Activated naive CD8-positive, alpha-beta T cell treated with anti-CD3 and anti-CD28 coated beads for 36 hours (primary cell): ENCODE measurements at places on chromosomes 11 and 22.
A peak's percentile ranks its signal among the peaks of the same experiment; 100 is the strongest.

- DNase-seq = peak; percentile 8
Measured at GRCh38 chr22:32473388-32473952, 1.1 kb upstream of the FBXO7 start.

DNA sequence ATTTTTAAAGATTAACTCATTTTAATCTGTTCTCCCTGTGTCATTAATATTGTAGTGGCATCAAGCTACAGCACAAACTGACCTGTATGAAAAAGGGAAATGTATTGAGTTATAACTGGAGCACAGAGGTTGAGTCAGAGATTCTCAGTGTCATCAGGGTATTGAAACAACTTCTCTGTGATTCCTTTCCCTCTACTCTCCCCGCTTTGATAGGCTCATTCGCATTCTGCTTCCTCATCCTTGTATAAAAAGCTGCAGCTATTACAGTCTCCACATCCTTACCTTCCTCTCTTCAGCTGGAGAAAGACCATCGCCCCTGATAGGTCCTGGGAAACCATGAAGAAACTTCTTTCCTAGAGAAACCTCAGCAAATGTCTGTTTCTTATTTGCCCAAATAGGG, 90.0 kb downstream of the BDNF start:
- no peak for DNase-seq

- DNase-seq = no peak
Measured at GRCh38 chr11:34037016-34037415, 14.5 kb upstream of the CAPRIN1 start.

DNA sequence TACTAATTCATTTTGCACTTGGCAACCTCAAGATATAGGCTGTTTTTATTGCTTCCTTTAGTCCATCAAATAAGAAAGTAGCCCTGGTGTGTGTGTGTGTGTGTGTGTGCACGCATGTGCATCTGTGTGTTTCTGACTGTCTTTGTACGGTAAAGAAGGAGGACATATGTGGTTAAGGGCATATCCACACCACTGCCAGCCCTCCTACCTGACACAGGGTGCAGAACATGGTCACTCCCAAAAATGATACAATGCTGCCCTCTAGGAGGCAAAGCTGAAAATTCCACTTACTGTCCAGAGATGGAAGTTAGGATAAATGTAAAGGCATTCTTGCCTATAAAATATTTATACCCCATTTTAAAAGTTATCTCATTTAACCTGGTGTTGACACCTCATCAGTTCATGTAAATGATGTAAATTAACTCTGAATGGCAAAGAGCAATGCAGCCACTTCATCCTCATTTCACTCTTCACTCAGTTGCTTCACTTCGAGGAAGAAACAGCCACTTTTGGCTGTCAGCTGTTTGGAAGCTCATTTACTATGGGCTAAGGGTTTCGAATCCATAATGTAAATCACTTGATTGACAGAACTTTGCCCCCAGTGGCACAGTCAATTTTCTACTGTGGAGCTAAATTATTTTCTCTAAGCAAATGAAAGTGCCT, 83.1 kb upstream of the MTNR1B start:
- peak; percentile 13 for DNase-seq

DNA sequence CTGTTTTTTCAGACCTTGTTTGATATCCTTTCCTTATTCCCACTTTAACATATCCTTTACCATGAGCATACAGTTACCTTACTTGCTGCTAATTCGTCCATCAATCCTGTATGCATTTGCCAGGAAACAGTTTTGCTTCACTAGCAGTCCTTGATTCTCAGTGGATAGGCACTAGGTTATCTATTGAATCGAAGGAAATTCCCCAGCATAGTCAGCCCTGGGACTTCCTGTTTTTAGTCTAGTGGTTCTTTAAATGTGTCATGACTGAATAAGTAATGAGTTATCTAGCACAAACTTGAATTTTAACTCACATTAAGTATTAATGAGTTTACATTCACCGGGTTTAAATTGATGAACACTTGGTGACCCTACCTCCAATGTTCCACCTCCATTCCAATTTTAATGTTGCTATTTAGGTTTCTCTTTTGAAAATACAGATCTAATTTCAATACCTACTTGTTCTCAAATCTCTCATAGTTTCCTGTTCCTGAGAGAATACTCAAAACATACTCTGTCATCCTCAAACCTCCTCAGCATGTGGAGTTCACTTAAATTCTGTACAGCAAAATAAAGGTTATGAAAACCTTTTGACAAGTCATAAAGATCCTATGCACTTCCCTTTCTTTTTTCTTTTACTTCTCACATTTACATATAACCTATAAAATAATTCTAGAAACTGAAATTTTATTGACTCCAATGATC, 1375.1 kb upstream of the TENM4 start:
- DNase-seq = no peak

- DNase-seq = no peak
Measured at GRCh38 chr11:20056109-20056949, 103.9 kb downstream of the DBX1 start.

- DNase-seq = no peak
Measured at GRCh38 chr11:78432058-78432515, 14.5 kb upstream of the GAB2 start.

DNA sequence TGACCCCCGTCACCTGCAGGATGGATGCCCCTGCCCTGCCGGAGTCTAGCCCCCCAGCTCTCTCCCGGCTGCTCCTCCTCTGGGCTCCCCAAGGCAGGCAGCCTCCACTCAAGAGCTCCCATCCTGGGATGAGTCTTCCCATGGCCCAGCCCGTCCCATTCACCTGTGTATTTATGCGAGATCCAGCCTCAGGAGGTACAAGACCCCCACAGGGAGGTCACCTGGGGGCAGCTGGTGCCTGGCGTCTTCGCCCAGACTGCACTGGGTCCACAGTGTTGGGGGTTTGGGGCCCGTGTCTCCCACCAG, 43.0 kb upstream of the ZC3H12C start:
- DNase-seq = no peak

GRCh38 chr22:46149512-46150033, 753 bp upstream of the PPARA start:
- peak; percentile 36 for DNase-seq

DNA sequence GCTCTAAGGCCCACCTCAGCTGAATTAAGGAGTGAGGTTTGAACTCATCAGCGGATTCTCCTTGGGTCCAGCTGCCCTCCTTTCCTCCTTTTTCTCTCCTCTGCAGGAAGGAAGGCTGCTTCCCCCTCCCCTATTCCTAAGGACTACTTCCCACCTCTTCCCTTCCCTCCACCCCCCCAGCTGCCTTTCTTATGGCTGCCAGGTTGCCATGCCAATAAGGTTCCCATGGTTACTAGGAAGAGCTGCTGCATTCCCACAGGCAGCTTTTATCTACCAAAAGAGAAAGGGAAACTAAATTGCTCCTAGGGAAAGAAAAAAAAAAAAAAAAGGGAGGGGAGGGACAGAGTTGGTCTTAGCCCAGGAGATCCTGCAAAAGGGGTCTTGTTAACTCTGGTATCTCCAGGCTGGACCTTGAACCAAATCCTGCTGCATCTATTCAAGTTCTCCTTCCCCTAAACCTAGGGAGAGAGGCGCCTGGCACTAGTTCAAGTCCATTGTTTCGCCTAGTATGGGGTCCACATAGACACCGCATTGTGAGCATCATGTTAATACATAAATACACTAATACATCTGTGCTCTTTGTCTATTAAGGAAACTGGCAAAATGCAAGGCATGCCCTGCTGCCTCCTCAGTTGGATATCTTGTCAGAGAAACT, 21.2 kb upstream of the FEZ1 start:
- no peak for DNase-seq

GRCh38 chr11:124762624-124763155, 600 bp upstream of the ESAM start:
- DNase-seq = no peak

DNA sequence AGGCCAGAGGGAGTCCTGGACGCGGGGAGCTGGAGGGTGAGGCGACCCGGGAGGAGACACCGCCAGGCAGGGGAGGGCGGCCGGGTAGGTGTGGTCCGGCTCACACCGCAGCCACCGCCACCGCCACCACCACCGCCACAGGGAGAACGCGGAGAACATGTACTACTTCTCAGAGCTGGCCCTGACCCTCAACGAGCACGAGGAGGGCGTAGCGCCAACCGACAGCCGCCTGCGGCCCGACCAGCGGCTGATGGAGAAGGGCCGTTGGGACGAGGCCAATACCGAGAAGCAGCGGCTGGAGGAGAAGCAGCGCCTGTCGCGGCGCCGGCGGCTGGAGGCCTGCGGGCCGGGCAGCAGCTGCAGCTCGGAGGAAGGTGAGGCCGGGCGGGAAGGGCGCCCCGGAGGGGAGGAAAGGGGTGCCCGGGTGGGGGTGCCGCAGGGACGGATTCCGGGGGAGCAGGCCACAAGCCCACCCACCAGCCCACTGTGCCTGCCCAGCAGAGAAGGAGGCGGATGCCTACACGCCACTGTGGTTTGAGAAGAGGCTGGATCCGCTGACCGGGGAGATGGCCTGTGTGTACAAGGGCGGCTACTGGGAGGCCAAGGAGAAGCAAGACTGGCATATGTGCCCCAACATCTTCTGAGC, 62.8 kb downstream of the MORC2 start:
- no peak for DNase-seq

DNA sequence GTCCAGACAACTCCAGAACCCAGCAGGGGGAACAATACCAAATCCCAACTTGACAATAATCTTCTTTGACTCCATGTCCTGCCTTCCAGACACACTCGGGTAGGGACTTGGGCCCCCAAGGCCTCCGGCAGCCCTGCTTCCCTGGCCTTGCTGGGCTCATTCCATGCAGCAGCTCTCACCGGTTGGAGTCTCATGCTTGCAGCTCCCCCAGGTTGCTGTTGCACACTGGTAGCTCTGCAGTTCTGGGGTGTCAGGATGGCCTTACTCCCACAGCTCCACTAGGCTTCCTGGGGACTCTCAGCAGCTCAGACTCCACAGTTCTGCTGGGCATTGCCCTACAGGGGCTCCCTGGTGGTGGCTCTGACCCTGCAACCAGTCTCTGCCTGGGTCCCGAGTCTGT, 42.8 kb downstream of the ST3GAL4 start:
- no peak for DNase-seq

DNA sequence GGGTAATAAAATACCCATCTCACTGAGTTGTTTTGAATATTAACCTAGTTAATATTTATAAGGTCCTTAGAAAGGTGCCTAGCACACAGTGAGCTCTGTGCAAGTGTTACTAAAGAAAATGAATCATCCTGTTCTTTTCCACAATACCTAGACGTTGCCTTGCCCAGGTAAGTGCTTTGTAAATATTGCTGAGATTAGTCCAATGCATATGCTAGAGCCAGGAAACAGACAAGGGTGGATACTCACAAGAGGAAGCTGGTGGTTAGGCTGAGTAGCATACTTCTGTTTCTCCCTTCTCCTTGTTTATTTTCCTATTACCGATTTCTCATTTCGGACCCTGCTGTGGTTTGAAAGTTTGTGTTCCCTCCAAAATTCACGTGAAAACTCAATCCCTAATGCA, 58.1 kb upstream of the BARX2 start:
- no peak for DNase-seq

- DNase-seq = no peak
Measured at GRCh38 chr11:16779436-16779835, 41.0 kb downstream of the C11orf58 start.

DNA sequence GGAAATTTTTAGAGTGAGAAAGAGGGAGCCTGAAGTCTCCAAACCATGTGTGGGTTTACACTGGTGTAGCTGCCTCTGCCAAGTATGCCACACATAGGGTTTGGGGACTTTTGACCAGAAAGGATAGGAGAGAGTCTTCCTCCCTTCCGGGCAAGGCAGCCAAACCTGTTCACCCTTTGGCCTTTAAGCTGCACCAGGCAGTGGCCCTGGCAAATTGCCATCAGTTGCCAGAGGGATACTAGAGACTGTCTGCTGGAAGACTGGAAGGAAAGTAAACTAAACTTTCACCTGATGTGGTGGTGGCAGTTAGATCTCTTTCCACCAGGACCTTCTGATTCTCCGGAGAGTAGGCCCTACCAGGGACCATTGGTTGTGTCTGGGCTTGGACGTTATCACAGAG, 1263.2 kb downstream of the FAM181B start:
- DNase-seq = no peak

DNA sequence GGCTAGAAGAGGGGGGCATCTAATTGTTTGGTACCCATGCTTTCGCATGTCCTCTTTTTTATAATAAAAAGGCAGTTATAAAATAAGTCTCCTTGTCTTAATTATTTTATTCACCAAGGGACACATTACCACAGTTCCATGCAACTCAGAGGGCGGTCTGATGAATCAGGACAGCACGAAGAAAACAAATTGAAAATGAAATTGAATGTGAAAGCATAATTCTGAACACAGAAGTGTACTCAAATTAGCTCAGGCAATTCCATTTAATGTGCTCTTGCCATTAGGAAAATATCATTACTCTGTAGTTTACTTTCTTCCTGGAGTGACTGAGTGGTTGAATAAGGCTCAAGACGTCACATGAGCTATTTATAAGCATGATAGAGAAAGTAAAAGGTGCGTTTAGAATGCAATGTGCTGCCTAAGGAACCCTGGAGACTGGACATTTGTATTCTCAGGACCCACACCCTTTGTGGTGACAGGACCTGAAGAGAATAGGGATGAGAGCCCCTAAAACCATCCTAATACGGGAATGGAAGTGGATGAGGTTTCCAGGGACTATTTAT, 59.6 kb downstream of the MTNR1B start:
- no peak for DNase-seq

- no peak for DNase-seq
Measured at GRCh38 chr11:28878025-28878424, 769.8 kb downstream of the METTL15 start.

GRCh38 chr11:125082611-125083311, 19.7 kb downstream of the SLC37A2 start:
- DNase-seq = no peak

GRCh38 chr11:10331548-10332289, 26.8 kb downstream of the ADM start:
- DNase-seq = no peak

DNA sequence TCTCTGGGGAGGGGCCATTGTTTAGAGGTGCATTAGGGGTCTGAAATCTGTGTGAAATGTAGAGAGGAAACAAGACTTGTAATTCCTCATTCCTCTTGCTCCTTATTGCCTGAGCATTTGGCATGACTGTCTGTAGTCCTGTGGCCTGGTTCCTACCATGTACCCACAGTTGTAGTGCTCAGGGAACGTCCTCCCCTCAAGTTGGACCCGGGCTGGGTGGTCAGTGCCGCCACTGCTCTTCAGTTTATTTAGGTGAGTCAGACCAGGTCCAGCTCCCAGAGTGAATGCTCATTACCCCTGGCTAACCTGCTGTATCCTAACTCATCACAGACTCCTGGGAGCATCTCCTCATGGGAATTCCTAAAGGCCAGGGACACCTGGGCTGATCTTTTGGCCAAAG, 139.8 kb downstream of the GRIK4 start:
- DNase-seq = no peak

GRCh38 chr22:49915610-49916009, 2.6 kb downstream of the ALG12 start:
- DNase-seq = no peak
